Endothelial cell (in vitro differentiated cells): ENCODE measurements at places on chromosomes 2 and 18.
A peak's percentile ranks its signal among the peaks of the same experiment; 100 is the strongest.

DNA sequence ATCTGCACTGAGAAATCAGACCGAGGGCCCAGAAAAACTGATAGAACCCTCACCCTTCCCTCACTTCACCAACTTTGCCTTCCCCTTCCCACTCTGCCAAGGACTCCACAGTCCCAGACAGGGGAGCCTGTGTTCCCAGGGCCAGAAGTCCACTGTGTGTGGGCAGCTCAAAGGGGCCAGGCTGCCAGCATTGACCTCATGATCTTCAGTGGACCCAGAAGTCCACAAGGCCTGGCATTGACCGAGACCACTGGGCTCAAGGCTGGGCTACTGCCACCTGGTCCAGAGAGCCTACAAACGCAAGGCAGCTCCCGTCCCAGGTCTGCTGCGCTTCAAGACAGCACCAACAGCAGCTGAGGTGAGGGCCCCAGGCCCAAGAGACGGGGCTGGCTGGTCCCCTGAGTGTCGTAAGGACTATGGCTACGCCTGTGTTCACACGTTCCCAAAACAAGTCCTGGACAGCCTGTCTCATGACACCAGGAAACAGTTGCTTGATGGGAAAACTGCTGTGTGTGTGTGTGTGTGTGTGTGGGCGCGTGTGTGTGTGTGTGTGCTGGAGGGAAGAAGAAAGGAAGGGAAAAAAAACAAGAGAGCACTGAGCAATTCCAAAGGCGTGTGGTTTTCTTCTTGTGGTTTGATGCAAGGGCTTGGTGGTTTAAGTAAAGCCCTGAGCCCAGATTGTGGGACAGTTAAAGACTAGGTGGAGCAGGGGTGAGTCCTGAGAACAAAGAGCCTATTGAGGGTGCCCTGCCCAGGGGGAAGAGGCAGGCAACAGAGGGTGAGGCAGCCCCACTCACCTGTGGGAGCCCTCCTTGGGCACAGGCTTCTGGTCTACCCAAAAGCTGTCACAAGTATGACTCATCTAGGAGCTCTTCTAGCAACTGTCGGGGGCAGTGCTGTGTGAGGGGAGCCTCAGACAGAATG lies 46.6 kb upstream of the ZBTB7C start:
- DNase-seq, result no peak

- DNase-seq, result no peak
Observed at GRCh38 chr18:58625839-58626238, 3.1 kb downstream of the ALPK2 start.

- DNase-seq, result no peak
Observed at GRCh38 chr2:109367683-109368082, 238.7 kb downstream of the SH3RF3 start.

DNA sequence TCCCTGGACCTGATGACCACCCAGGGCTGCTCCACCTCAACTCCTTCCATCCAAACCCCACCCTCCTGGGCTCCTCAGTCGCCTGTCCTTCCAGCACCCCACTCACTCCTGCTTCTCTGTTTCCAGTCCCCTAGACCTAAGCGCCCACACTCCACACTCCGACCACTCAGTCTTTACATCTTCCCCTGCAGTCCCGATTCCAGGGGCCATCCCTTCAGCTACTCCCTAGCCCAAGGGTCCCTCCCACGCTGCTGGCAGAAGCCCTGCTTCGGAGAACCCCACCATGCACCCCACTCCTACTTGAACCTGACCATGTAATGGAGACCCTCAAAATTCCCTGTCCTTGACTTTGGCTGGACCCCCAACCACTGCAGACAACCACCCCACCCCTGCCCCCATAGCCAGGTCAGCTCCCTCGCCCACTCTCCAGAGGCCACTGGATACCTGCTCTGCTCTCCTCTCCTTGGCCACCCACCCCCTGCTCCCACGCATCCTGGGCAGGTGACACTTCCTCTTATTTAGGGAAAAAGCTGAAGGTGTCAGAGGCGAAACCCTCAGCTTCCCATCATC lies 28.2 kb downstream of the EMX1 start:
- no peak for DNase-seq

DNA sequence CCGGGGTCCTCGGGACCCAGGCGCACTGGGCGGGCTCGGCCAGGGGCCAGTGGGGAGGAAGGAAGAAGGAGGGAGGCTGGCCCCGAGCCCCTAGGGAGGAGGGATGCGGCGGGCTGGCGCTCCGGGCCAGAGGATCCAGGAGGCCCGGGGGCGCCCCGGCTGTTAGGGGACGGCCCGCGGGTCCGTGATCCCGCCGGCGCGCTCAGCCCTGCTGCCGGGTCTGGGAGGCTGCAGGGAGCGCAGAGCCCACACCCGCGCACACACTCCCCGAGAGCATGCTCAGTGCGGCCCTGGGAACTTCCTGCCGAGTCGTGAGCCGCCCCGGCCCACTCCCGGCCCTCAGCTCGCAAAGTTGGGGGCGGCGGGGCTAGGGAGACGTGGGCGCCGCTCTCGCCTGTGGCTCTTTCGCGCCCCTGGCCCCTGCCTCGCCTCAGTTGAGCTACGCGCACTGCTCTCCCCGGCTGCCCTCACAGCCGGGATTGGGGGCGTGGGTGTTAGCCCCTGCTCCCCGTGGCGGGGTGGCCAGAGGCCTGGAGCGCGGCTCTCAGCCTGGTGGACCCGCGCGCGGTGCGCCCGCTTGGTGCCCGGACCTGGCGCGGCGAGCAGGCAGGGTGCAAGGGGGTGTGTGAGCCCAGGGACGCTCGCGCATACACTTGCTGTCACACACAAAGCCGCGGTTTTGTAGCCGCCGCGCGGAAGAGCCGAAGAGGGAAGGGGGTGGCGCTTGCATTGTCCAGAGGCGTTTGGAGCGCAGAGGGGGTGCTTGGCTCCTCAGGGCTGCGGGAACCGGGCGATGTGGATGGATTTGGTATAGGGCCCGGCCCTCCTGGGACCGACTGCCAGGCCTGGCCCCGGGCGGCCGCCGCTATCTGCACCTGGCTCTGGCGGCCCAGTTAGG lies 132.9 kb upstream of the MGAT5 start:
- peak; percentile 61 for DNase-seq
